ENCODE measurements at places on chromosomes 16 and 17.
A peak's percentile ranks its signal among the peaks of the same experiment; 100 is the strongest.

DNA sequence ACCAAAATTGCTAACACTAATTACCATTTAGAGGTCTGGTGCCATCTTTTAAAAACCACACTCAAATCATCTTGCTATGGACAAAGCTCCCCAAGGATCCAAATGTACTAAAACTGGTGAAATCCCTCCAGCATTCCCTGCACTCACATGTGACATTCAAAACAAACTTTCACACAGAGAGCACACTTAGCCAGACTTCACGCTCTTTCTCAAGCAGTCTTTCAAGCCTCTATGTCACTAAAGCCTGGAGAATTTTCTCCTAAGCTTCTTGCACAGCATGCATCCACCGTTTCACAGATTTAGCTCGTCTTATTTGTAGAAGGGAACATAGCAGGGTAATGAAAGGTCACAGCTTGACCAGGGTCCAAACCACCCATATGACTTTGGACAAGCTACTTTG lies 19.3 kb downstream of the CMTM3 start:
- DNase-seq: no peak

- DNase-seq: no peak
Observed at GRCh38 chr16:51053775-51054174, 97.3 kb downstream of the SALL1 start.

GRCh38 chr16:48617711-48618148 lies 7.8 kb upstream of the N4BP1 start:
- no peak for DNase-seq

GRCh38 chr16:68835970-68836369 lies 7.4 kb upstream of the TANGO6 start:
- no peak for DNase-seq

- no peak for DNase-seq
Observed at GRCh38 chr16:63787014-63787413, 1334.8 kb downstream of the CDH11 start.

- DNase-seq: no peak
Observed at GRCh38 chr17:75074532-75074931, 13.2 kb upstream of the SLC16A5 start.

DNA sequence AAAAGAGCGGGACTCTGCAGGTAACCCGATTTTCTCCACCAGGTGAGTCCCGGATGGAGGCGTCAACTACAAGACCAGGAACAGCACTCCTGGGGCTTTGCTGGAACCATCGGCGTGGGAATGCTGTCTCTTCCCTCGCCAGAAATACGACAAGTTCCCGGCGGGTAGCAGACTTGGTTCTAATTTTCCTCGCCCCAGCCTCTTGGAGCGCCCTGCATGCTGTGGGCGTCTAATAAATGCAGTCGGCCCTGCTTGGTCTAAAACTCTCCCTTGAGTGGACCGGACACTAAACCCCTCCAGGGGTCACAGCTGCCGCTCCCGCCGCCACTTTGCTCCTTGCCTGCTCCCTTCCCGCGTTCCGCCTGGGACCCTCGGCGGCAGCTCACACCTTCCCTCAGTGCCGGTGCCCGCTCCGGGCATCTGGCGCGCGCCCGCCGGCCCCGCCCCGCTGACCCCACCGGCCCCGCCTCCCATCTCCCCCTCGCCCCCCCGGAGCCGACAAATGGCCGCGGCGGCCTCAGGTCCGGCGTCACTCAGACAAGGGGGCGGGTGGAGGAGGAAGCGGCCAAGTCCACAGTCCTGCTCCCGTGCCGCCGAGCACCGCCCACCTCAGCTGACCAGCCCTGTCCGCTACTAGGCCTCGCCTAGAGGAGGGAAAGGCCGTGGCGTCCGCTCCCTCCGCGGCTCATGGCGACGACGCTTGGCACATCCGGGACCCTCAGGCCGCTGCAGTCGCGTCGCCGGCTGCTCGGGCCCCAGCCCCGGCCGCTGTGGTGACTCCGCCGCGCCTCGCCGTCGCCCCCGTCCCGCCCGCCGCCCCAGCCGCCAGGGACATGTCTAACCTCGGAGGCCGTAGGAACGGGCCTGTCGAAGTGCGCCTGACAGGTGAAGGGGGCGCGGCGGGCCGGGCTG lies 65.8 kb downstream of the KPNA2 start:
- peak; percentile 81 for DNase-seq

DNA sequence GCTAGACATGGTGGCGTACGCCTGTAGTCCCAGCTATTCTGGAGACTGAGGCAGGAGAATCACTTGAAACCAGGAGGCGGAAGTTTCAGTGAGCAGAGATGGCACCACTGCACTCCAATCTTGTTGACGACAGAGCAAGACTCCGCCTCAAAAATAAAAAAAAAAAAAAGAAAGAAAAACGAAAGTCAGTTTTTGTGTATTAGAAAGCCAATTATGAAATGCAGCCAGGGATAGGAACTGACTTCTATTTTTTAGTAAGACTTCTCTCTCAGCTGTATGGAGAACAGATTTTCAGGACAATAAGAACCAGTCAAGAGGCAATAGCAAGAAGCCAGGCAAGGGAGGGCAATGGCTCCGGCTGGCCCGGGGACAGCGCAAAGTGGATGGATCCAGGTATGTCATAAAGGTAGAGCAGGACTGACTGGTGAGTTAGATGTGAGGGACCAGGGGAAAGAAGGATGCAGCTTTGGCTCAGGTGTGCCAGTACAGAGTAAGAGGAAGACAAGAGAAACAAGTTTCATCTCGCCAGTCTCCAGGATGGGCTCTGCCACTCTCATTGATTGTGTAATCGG lies 12.5 kb upstream of the CCL1 start:
- no peak for DNase-seq

GRCh38 chr17:48453447-48453846 lies 23.4 kb upstream of the SKAP1 start:
- DNase-seq: no peak

DNA sequence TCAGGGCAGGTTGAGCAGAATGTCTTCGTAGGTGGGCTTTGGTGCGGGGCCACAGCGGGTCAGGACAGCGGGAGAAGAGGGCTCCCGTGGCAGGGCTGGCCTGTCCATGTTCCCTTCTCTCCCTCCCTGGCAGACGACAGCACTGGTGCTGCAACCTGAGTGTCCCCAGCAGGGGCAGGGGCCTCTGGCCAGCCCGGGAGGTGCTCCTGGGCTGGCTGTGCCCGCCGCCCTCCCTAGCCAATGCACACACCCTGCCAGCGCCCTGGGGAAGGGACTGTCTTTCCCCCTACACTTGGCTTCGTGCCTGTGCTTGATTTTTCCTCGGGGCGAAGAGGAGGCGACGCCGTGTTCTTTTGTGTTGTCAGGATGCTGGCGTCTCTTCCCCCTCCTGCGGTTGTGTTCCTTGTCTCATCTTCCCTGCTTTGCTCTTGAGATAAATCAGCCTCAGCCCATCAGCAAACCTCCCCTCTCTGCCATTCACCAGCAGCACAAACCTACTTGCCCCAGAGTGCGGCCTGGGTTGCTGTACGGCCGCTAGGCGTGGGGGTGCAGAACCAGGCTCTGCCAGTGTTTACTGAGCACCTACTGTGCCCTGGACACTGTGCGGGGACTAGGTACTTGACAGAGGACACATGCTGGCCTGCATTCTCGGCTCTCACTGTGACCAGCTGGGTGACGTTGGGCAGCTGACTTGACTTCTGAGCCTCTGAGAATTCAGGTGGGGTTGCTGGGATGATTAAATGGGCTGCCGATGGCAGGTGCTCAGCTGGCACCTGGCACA lies 237.3 kb upstream of the CIBAR2 start:
- no peak for DNase-seq

DNA sequence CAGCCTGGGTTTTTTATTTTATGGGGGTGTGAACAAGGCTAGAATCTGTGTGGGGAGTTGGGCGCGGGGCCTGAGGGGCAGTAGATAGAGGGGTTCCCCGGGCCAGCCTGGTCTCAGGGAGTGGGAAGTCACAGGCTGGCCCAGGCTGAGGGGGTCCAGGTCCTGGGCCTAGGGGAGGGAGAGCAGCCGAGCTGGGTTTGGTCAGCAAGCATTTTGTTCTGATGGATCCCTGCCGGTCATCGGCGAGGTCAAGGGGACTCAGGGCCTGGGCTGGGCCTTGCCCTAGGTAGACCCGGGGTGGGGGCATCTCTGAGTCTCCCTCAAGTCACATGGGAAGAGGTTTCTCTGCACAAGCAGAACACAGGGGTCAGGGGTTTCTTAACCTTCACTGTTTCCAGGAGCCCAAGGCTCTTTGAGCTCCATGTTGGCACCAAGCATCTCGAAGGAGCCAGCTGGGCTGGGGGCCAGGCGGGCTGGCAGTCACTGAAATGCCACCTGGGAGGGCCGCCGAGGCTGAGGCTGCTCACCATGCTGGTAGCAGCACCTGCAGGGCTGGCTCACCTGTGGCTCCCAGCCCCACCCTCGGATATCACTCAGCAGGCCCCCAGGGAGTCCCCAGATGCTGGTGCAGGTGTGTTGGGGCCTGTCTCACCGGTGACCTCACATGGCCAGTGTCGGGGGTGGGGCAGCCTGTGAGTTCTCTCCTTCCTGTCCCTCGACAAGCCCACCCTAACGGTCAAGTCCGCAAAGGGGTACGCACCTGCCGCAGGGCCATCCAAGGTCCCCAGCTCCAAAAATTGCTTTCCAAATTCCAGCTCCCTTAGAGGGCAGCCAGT lies 41.0 kb downstream of the SLC7A5 start:
- no peak for DNase-seq

GRCh38 chr17:79207960-79208359 lies 133.3 kb downstream of the ENGASE start:
- DNase-seq: no peak

- DNase-seq: no peak
Observed at GRCh38 chr17:54608634-54609155, 292.0 kb upstream of the TOM1L1 start.

- DNase-seq: no peak
Observed at GRCh38 chr17:33910200-33910857, 344.8 kb upstream of the CCL2 start.

GRCh38 chr17:63041251-63041650 lies 75.2 kb downstream of the TANC2 start:
- no peak for DNase-seq

- DNase-seq: no peak
Observed at GRCh38 chr17:5541610-5542202, 42.6 kb downstream of the NLRP1 start.

GRCh38 chr17:47224966-47225365 lies 15.8 kb downstream of the MYL4 start:
- no peak for DNase-seq

GRCh38 chr16:56848955-56849689 lies 15.9 kb upstream of the SLC12A3 start:
- no peak for DNase-seq

DNA sequence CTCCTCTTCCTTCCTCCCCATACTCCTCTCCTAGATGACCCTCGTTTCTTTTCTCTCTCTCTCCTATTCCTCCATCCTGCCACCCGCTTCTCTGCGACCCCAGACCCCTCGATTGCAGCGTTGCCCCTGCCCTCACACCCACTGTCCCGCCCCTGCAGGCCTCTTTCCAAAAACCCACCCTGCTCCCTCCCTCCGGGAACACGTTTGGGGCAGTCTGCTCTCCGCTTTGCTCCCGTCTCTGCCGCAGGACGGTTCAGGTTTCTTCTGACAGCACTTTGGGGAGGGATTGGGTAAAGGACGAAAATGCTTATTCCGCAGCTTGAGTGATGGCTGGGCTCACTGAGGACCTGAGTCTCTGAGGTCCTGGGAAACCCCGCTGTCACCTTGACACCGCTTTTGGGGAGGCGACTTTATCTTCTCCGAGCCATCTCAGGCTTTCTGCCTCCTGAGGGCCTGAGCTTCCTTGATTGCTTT lies 690 bp downstream of the NDE1 start:
- peak; percentile 27 for DNase-seq

GRCh38 chr17:2043785-2044184 lies 2.0 kb downstream of the OVCA2 start:
- DNase-seq: no peak

- no peak for DNase-seq
Observed at GRCh38 chr17:14772776-14773175, 471.9 kb downstream of the HS3ST3B1 start.

GRCh38 chr17:31313982-31314781 lies at the start of gene EVI2B:
EVI2B (minus strand) TSS chr17:31314054; CDS start chr17:31305609, 8,445 bp downstream.
- peak; percentile 13 for DNase-seq

- DNase-seq: no peak
Observed at GRCh38 chr16:13961099-13961811, 41.3 kb downstream of the ERCC4 start.

DNA sequence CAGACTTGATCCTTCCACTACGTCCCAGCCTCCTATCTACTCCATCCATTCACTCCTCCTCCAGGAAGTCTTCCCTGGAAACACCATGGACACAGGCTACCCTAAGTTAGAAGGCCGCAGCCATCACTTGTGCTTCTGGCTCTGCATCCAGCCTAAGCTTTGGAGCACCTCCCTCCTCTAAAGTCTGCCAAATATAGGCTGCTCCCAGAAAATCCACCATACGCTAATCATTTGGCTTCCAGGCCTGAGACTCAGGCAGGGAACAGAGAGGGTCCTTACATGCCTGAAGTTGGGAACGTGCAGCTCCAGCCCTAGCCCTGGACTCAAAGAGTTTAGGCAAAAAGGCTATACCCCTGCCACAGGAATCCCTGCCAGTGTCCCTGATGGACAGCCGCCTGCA lies 6.7 kb downstream of the PCGF2 start:
- DNase-seq: no peak

- DNase-seq: no peak
Observed at GRCh38 chr16:69093974-69094373, 11.5 kb upstream of the HAS3 start.

DNA sequence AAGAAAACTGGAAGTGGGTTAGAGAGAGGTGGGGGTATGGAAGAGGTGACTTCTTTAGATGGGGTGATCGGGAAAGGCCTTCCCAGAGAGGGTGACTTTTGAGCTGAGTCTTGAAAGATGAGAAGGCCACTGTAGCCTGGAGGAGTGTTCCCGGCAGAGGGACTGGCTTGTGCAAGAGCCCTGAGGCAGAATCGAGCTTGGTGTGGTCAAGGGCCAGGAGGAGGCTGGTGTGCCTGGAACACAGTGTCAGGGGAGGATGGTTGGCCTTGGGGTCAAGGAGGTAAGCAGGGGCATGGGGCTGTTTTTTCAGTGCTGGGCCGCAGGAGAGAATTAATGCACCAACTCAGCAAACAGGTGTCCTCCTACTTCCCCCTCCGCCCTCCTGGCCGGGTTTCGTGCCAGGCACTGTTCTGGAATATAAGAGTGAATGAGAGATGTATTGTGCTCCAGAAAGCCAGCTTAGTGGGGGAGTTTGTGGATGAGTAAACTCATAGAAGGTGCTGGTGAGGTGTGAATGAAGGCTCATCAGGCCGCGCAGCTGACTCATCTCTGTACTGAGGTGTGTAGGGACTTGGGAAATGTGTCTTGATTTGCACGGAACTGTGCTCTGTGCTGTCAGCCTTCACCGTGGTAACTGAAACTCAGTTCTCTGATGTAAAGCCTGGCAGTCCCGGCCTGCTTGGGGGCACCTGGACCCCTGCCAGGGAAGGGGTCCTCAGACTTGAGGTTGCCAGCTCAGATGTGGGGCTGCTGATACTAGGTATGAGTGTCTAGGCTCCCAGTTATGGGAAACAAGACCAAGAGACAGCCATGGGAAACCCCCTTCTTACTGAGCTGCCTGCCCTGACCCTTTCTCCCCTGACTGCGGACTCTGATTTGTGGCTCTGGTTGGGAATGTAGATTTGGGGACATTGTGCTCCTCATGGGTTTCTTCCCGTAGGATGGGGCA lies 15.3 kb downstream of the KSR1 start:
- no peak for DNase-seq

All from germinal center (tissue), 1 donor.